ENCODE measurements at places on chromosomes 3 and 15. TPM values are rescaled to one million over a fixed set of nuclear protein-coding genes. Genes with fewer than 3 reads are reported as not detected.
A peak's percentile ranks its signal among the peaks of the same experiment; 100 is the strongest.

- H3K27ac ChIP-seq: no peak overlapping the region
- H3K27me3 ChIP-seq: no peaks in the 10 kb centered on the region
- peaks cover 31% of the 10 kb centered on the region for H3K4me1 ChIP-seq
Measured at GRCh38 chr15:39625856-39626255, 45.0 kb downstream of the THBS1 start.

DNA sequence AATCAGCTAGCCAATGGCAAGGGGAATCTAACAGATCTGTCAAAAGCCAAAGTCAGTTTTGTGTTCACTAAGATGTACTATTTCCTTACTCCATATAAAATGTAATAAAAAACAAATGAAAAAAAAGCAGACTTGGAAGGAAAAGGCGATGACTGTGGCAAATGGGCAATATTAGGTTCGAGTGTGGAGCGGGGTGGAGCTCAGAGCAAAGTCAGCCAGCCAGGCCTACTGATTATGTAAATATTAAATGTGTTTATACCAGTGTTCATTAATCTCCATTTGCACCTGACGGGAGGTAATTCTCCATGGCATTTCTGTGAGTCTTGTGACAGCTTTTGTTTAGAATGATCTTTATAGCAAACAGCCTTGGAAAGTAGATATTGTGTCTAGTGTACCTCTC is 96.2 kb upstream of the KCNMB2 start:
- no peak for DNase-seq
- no peaks in the 10 kb centered on the region for H3K27me3 ChIP-seq
- no peaks in the 10 kb centered on the region for H3K4me1 ChIP-seq
- no peaks in the 10 kb centered on the region for H3K36me3 ChIP-seq
- H3K27ac ChIP-seq: no peak overlapping the region

- H3K36me3 ChIP-seq: no peaks in the 10 kb centered on the region
- no peak overlapping the region for H3K4me3 ChIP-seq
- no peaks in the 10 kb centered on the region for H3K27me3 ChIP-seq
- H3K4me1 ChIP-seq: peaks cover 4% of the 10 kb centered on the region
- peak overlapping the region; percentile 33 for H3K27ac ChIP-seq
Measured at GRCh38 chr3:143084856-143085731, 34.5 kb upstream of the CHST2 start.

- H3K36me3 ChIP-seq: peaks cover 28% of the 10 kb centered on the region
- H3K4me1 ChIP-seq: peaks cover 2% of the 10 kb centered on the region
- no peaks in the 10 kb centered on the region for H3K27me3 ChIP-seq
- no peak for DNase-seq
Measured at GRCh38 chr3:44442596-44443309, 34.7 kb downstream of the ZNF445 start.

DNA sequence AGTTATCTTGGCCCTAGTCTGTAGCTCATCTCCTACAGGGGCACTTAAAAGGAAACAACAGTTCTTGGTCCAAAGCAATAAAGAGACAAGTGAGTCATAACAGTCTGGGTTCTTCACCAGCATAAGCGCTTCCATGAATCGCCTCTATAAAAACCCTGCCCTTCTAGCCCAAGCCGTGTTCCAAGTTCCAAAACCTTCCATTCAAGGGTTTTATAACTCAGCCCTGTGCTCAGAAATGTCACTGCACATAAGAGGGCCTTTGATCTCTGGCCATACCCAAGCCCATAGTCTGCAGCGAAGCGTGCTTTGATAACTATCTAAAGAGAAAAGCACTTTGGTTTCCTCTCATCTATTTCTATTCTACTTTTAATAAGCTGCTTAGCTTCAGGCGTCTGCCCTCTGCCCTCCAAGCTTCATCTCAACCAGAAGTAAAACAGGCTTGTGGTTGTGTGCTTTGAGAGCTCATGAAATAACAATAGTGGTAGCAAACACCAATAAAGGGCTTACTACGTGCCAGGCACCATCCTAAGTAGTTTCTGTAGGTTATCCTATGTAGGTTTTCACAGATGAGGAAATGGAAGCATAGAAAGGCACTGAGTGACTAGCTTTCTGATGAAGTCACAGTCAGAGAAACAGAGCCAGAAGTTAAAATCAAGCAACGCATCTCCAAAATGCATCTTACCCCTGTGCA is 64.0 kb upstream of the AKAP13 start:
- DNase-seq: peak; percentile 49
- H3K4me3 ChIP-seq: no peak overlapping the region
- H3K27me3 ChIP-seq: no peaks in the 10 kb centered on the region
- H3K27ac ChIP-seq: no peak overlapping the region
- H3K36me3 ChIP-seq: no peaks in the 10 kb centered on the region

DNA sequence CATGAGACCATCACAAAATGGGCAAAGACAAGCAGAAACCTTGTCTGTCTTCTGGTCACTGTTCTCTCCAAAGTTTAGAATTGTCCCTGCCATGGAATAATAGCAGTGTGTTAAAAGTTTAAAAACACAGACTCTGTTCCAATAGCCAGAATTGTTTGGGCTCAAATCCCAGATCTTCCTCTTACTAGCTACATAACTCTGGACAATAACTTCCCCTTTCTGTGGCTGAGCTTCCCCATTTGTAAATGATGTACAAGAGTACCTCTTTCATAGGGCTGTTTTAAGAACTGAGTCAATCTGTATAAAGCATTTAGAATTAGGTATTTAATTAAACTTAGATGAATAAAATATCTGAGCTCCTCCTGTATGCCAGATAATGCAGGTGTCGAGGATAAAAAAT is 623.0 kb downstream of the NTRK3 start:
- no peaks in the 10 kb centered on the region for H3K27me3 ChIP-seq
- no peak overlapping the region for H3K27ac ChIP-seq
- no peaks in the 10 kb centered on the region for H3K36me3 ChIP-seq
- H3K4me3 ChIP-seq: no peak overlapping the region

DNA sequence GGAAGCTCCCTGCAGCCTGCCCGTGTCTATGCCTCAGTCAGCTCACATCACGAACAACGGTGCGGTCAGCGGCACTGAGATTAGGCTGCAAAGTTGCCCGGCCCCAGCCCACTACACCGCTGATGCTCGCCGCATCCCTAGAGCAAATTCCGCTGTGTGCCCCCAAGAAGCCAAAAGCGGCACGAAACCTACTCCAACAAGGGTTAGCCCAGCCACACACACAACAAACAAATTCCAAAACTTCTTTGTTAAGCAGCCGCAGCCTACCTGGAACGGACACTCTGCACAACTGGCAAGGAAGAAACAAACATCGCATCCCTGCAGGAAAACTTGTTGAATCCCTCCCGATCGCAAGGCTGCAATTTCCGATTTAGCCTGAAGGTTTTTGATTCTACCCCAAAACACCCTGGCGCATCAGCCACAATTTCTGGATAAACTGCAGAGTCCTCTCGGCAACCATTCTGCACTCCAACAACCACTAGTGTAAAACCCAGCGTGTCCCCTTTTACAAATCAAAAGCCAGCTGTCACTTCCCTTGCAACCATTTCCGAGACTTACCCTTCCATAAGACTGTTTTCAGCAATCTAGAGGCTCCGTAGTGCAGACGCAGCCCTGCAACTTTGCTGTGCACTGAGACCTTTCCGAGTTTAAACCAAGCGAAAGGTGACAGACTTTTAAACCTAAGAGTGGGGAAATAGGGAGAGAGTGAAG is 449 bp downstream of the ROBO1 start:
- peak overlapping the region; percentile 78 for H3K4me3 ChIP-seq
- H3K4me1 ChIP-seq: peaks cover 6% of the 10 kb centered on the region
- no peak overlapping the region for H3K27ac ChIP-seq
- no peaks in the 10 kb centered on the region for H3K36me3 ChIP-seq
- DNase-seq: peak; percentile 14

GRCh38 chr3:86969500-86970189 is 21.3 kb downstream of the VGLL3 start:
- H3K4me1 ChIP-seq: peaks cover 12% of the 10 kb centered on the region
- DNase-seq: no peak
- H3K27me3 ChIP-seq: no peaks in the 10 kb centered on the region
- H3K4me3 ChIP-seq: no peak overlapping the region

GRCh38 chr15:36599620-36600433 is 20.4 kb downstream of the CDIN1 start:
- DNase-seq: no peak
- H3K36me3 ChIP-seq: no peaks in the 10 kb centered on the region
- no peaks in the 10 kb centered on the region for H3K27me3 ChIP-seq
- H3K4me1 ChIP-seq: peaks cover 9% of the 10 kb centered on the region
- H3K4me3 ChIP-seq: no peak overlapping the region

- H3K4me3 ChIP-seq: peak overlapping the region; percentile 64
- DNase-seq: no peak
Measured at GRCh38 chr3:47008851-47009224, 29.4 kb downstream of the NBEAL2 start.

- H3K4me1 ChIP-seq: peaks cover 26% of the 10 kb centered on the region
- no peaks in the 10 kb centered on the region for H3K36me3 ChIP-seq
- no peaks in the 10 kb centered on the region for H3K27me3 ChIP-seq
- peak; percentile 59 for DNase-seq
Measured at GRCh38 chr15:71679793-71680353, 130.5 kb upstream of the NR2E3 start.

DNA sequence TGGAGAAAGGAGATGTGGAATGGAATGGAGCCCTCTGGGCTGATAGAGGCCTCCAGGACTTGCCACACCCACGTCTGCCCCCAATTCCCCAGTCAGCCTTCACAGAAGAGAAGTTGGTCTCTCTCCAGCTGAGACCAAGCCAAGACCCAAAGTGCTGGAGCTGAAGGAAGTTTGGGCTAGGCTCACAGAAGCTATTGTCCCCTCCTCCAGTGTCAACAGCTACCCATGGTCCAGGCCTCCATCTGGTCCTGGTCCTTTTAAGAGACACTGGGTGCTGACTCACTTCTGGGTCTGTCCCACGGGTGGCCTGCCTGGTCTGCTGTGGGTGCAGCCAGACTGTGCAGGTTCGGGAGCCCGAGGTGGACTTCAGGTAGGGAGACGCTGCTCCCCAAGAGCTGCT is 179.8 kb downstream of the APBA2 start:
- no peak for DNase-seq
- H3K4me1 ChIP-seq: no peaks in the 10 kb centered on the region
- H3K4me3 ChIP-seq: no peak overlapping the region
- H3K36me3 ChIP-seq: no peaks in the 10 kb centered on the region

DNA sequence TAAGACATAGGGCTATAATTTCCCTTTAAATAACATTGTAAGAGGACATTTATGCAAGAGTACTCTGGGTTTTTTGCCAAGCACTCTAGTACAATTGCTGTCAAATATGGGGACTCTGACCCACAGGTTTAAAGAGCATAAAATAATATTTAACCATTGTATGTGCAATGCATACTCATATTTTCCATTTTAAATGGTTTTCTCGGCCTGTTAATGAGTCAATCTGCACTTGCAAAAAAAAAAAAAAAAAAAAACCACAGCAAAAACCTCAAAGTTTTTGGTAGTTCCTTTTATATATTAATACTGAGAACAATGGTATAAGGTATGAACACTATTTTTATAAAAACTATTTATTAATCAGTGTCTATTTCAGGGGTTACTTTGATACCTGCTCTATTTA is 304.0 kb upstream of the CBLB start:
- no peak overlapping the region for H3K27ac ChIP-seq
- H3K27me3 ChIP-seq: no peaks in the 10 kb centered on the region
- H3K36me3 ChIP-seq: no peaks in the 10 kb centered on the region
- peak; percentile 27 for DNase-seq

- peak overlapping the region; percentile 99 for H3K27ac ChIP-seq
- peak; percentile 72 for DNase-seq
- H3K27me3 ChIP-seq: no peaks in the 10 kb centered on the region
- H3K36me3 ChIP-seq: peaks cover 12% of the 10 kb centered on the region
- H3K4me1 ChIP-seq: peaks cover 17% of the 10 kb centered on the region
Measured at GRCh38 chr3:15794303-15794771, 3.4 kb downstream of the ANKRD28 start.

- H3K27me3 ChIP-seq: no peaks in the 10 kb centered on the region
- no peak for DNase-seq
- no peaks in the 10 kb centered on the region for H3K4me1 ChIP-seq
- no peaks in the 10 kb centered on the region for H3K36me3 ChIP-seq
Measured at GRCh38 chr3:40713306-40713705, 188.5 kb downstream of the ZNF621 start.

DNA sequence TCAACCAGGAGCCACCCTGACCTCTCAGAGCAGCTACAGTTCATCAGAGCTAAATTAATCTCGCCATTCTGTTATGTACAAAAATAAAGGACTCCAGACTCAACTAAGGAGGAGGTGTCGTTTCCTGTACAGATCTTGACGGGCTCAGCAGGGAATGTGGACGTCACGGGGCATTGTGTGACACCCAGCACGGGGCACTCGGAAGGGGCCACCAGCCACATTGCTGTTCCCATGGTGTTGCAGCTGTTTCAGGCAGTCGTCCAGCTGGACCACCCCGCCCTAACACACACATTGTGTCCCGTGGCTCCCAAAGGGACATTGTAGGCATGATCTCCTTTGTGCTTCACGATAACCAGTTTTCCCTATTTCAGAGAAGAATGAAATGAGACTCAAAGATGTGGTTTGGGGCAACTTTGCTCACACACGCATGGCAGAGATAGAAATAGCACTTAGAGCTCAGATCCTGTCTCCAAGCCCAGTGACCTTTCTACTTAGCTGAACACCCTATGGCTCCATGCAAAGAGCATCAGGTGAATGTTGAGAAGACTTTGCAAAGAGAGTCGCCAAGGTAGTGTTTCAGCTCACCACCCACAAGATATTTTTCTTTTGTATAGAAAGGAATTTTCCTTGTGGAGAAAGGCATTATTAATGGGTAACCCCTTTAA is 5.5 kb downstream of the SSUH2 start:
- H3K27ac ChIP-seq: no peak overlapping the region
- no peak overlapping the region for H3K4me3 ChIP-seq
- no peaks in the 10 kb centered on the region for H3K27me3 ChIP-seq
- H3K36me3 ChIP-seq: no peaks in the 10 kb centered on the region
- no peak for DNase-seq

GRCh38 chr3:158750016-158750415 is 17.8 kb upstream of the RARRES1 start:
- DNase-seq: no peak
- H3K36me3 ChIP-seq: peaks cover 4% of the 10 kb centered on the region
- no peaks in the 10 kb centered on the region for H3K27me3 ChIP-seq
- no peak overlapping the region for H3K4me3 ChIP-seq

- DNase-seq: peak; percentile 65
- H3K36me3 ChIP-seq: no peaks in the 10 kb centered on the region
- H3K27ac ChIP-seq: no peak overlapping the region
- H3K27me3 ChIP-seq: no peaks in the 10 kb centered on the region
Measured at GRCh38 chr3:129745253-129745652, 138.8 kb upstream of the PLXND1 start.

DNA sequence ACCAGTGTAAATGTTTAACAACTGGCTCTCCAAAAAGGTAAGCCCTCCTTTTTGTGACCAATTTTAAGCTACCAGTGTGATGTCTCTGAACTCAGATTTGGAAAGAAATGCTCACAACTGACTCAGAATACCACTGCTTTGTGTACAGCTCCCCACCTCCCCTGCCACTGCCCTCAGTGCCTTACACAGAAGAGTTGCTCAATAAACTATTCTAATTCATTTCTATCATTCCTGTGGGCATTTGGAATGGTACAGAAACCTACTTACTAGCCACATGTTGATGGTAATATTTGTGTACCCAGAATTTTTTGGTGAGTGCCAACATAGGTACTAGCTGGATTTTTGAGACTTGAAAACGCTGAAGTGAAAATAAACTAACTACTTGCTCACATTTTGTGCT is 16.0 kb downstream of the LRRN1 start:
- H3K4me3 ChIP-seq: no peak overlapping the region
- H3K36me3 ChIP-seq: no peaks in the 10 kb centered on the region
- no peak overlapping the region for H3K27ac ChIP-seq
- peak; percentile 55 for DNase-seq
- H3K4me1 ChIP-seq: no peaks in the 10 kb centered on the region

Gene GAP43
- total RNA-seq: 17.4 TPM

Gene PCLAF
- total RNA-seq: 2.5 TPM

Gene TRANK1
- 5.6 TPM for total RNA-seq

Gene SOX14
- not detected for total RNA-seq

Gene CPLX3
- total RNA-seq: not detected

Gene UPK1B
- total RNA-seq: 0.14 TPM

Gene DNAH12
- 0.23 TPM for total RNA-seq

Gene TIGIT
- total RNA-seq: not detected

Gene SLC12A1
- total RNA-seq: not detected

Gene IRAK2
- 2.1 TPM for total RNA-seq

Gene CTXN2
- total RNA-seq: not detected

Data from astrocyte (in vitro differentiated cells and primary cell).